ENCODE measurements at places on chromosomes 4 and X. TPM values are rescaled to one million over a fixed set of nuclear protein-coding genes. Genes with fewer than 3 reads are reported as not detected.

DNA sequence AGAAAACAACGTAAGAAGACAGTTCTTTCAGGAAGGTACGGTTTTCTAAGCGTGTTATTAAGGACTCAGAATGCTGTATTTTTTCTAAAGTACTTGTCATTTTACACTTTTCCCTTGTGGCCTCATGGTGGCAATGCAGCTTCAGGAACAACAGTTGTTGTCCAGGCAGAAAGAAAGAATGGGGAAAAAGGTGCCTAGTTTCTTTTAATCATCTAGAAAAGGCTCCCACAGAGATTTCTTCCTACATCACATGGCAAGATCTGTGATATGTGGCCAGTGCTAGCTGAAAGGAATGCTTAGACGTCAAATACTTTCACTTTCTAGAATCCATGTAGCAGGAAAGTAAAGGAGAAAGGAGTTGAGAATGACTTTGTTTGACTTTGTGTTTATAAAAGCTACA, 49.0 kb upstream of the TRAM1L1 start:
- no peak for DNase-seq

DNA sequence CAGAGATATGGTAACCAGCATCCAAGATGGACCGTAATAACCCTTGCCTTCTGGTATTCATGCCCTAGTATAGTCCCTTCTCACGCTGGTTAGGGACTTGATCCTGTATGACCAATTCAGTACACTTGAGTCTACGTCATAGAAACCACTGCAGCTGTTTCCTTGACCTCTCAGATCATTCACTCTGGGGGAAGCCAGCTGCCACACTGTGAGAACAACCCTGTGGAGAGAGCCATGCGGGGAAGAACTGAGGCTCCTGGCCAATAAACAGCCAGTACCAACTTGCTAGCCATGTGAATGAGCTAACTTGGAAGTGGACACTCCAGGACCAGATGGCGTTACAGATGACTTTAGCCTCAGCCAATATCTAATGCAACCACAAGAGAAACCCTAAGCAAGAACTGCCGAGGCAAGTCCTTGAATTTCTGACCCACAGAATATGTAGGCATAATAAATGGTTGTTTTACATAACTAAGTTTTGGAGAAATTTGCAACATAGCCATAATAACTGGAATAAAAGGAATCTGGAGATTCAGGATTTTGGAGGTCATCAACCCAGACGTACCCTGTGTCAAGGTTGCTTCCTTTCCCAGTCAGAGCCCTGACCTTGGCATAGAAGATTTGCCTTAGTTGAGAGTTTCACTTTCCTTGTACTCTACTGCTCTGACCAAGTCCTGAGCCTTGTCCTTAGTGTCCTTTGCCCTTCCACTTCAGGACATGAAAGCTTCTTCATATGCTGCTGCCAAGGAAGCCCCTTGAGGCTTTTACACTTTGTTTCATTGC, 87.3 kb upstream of the ZNF81 start:
- DNase-seq: no peak

GRCh38 chr4:61373901-61374440, 173.8 kb downstream of the ADGRL3 start:
- no peak for DNase-seq

DNA sequence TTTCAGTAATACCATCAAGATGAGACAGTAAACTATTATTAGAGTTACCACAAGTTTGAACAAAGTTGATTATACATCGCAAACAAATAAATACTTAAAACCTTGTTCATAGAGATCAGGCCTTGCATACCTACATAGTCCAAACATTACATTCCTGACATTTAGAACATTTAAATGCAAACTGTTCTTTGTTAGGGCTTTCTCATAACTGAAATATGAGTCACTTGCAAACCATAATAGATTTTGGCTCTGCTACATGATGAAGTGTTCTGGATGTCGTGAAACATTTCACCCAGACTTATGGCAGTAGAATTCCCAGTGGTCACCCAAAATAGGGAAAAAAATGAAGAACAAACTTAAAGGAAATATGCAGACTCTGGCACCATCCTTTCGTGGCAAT, 75.0 kb downstream of the FAT4 start:
- no peak for DNase-seq

- DNase-seq: no peak
Observed at GRCh38 chrX:40085102-40085551, 12.6 kb downstream of the BCOR start.

DNA sequence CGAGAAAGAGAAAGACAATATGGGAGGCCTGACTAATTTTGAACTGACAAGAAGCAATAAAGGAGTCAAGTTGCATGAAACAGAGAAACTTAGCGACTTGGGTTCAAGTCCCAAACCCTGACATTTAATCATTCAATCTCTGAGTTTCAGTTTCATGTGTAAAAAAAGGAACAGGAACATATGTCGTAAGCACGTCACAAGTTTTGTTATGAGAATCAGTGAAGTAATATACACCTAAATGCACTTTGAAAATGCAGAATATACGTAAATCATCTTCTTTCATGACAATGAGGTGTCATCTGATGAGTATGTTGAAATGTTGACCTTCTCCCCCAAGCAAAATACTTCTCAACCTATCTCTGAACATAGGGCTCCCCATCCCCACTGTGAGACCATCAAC, 10.4 kb downstream of the ACOT9 start:
- DNase-seq: no peak

- no peak for DNase-seq
Observed at GRCh38 chrX:31609130-31609529, 537.3 kb upstream of the FTHL17 start.

DNA sequence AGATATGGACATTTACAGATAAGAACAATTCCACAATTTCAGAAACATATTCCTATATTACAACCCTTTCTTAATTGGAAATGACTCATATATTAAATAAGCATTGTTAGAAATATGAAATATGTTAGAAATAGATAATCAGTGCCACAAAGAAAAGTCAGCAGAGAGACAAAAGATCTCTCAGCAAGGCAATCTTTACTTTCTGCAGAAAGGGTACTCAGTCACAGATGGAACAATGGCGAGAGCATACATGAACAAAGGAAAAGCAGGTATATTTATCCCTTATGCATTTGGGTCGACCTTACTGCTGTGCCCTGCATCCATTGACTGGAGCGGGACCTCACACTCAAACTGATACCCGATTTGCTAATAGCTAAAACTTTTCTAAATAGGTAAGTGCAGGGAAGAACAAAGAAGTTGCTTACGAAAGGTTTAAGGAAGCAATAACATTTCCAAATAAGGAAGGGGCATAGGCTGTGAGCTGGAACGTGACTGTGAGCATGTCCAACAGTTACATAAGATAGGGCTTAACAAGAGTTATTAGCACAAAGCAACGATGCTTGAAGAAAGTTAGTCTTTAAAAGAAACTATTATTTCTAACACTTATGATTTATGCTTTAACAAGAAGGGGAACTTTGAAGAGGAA, 40.8 kb downstream of the MGARP start:
- DNase-seq: no peak

GRCh38 chrX:139834879-139835278, 98.0 kb downstream of the ATP11C start:
- no peak for DNase-seq

The FABP2 gene
- 102 TPM for total RNA-seq

DNA sequence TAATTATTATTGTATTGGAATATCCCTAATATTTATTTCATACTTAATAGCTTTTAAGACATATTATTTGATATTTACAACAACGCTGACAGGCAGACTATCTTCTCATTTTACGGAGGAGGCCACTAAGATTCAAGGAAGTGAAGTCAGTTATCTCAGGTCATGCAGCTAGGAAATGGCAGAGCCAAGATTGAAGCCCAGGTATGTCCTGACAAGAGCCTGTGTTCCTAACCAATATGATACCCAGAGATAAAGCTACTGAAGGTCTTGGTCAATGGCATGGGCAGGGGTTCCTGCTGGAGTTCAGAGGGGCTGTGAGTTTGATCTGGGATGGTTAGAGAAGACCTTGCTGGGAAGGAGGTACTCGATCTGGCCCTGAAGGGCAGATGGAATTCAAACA, 47.1 kb downstream of the ARHGEF6 start:
- no peak for DNase-seq

The ANKRD50 gene
- 9.4 TPM for total RNA-seq

The DRP2 gene
- total RNA-seq: 0.73 TPM

The GYPB gene
- not detected for total RNA-seq

The CFP gene
- total RNA-seq: 3.5 TPM

DNA sequence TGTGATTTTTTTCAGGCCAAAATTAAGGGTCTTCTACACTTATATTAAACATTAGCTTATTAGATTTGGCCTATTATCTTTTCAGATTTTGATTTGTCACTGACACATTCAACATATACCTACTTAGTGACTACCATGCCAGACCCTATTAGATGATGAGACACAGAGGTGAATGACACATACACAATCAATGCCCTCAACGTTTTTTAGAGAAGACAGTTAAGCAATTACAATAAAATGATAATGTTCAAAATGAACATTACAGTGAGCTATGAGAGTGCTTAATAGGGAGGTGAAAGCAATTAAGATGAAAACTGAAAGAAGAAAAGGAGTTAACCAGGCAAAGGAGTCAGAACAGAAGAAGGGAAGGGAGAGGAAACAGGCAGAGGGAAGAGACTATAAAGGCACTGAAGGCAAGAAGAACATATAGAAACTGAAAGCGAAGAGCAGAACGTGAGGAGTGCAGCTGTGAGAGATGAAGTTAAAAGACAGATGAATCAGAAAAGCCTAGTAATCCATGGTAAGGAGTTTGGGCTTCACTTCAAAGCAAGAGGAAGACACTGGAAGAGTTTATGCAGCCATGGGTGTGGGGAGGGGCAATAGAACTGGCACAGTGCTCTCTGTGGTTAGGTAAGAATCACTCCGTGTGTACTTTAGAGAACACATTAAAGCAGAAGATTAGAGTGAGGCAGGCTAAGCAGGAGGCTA, 119.0 kb downstream of the REELD1 start:
- peak; percentile 20 for DNase-seq

DNA sequence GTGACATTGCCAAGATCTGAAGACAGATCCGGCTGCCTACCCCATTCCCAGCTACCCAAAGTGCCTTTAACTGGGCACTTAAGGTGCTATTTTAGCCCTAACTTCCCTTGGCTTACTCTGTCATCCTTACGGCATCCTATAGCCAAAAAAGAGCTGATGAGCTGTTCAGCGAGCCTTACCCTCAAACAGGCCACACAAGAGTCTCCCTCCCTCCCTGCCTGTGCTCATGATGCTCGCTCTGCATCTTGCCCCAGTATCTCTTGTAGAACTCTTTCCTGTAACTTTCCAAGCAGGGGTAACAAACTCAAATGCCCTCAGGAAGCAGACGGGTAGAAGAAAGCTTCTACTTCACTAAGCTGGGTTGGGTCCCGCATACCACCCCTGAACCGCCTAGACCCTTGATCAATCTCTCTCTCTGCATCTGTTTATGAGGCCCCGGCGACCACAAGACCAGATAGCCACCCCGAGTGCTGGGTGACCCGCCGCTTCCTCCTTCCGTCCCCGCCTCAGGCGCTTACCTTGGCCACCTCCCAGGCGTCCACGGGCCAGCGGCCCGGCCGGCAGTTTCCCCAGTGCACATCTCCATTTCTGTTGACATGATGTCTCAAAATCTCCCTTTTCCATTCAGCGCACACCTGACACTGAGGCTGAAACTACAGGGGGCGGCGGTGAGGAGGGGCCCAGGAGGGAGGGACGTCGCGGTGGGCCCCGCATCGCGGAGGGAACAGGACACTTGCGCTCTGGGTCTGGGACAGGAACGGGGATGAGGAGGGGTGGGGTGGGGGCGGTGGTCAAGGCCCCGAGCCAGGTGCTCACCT, 663 bp downstream of the CXorf38 start:
- peak; percentile 49 for DNase-seq

DNA sequence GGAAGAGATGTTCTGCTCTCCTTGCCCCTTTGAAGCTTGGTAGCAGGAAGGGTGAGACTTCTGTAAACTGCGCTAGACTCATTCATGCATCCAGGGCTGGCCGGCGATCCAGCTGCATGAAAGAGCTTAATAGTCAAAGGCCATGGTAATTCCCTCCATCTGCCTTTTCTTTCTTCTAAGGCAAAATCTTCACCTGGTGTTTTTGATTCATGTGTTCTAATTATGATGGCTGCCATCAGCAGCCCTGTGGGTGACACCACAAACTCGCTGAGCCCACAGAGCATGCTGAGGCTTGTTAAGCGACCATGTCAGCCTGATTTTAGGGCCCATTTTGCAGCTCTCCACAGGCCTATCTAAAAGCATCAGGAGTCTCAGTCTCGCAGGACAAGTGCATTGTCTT, 450.1 kb upstream of the TENM3 start:
- DNase-seq: no peak

GRCh38 chr4:121597346-121597934, 99.3 kb downstream of the ANXA5 start:
- DNase-seq: no peak

- DNase-seq: no peak
Observed at GRCh38 chr4:81213671-81214070, 1.4 kb downstream of the PRKG2 start.

The SMIM10L2A gene
- 0.59 TPM for total RNA-seq

DNA sequence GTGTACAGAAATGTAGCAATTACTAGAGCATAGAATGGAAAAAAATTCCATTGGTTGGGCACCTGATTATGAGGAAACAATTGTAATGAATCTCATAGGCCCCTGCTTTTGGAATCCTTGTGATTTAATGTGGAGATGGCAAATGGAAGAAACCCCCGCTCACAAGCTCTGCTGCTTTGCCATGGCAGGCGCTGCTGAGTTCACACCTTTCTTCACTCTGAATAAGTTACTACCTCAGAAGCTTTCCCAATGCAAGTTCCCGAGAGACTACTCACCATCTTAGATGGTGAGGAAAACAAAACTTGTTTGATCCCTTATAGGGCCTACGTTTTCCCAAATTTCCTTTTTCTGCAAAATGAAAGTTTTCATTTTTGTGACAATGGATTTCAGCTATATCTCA, 266.6 kb upstream of the TAPT1 start:
- no peak for DNase-seq
